NCI-H146 (cell line): ENCODE measurements at places on chromosomes 4 and X.

GRCh38 chr4:95545546-95545945 is 3.2 kb downstream of the UNC5C start:
- DNase-seq: no peak

DNA sequence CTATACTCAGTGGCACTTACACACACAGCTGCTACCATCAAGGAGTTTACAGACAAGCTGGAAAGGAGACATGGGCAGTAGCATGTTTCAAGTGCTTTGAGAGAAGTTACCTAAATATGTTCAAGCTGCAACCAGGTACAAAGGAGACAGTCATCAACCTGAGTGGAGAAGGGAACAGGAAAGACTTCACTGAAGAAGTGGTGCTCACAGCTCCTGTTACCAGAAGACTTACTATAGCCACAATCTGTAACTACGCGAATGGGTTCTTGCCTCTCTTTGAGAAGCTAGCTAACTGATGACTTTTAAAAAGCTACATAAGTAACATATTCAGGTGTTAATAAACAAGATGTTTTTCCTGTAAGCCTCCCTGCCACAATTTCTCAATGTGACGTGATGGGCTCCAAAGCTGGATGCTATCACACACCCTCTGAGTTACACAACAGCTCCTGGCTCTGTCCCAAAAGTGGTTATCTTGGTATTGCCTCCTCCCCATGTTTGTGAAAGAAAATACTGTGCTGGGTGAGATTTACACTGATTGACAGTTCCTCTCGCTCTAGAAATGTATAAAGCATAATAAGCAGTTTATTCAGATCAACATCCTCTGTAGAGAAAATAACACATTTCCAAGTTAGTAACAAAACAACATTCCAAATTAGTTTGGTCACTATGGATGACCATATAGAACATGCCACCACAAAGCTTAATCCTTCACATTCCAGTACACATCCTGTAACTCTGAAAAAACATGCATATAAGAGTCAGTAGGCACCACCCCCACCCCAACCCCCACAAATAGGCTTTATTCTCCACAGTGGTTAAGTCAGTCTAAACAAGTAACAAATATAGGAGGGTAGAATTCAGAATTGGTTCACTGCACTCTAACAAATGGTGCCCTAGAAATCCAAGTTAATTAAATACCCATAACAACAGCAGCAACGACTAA is 81.8 kb downstream of the FRYL start:
- DNase-seq: no peak

DNA sequence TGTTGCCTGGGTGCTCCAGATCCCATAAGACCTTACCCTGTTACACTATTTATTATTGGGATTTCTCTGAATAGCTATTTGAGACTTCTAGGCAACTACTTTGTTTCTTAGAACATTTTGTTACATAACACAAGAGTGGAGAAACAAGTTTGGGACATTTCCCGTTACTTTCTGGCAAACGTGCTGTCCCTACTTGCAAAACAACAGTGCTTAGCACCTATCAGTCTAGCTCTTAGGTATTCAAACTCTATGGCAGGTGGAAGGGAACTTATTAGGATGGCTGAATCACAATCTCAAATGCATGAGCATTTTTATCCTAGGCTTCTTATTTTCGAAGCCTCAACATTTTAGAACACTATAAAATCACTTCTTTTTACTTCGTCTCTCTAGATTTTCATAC is 613.6 kb downstream of the DMD start:
- DNase-seq: no peak

- DNase-seq: no peak
Observed at GRCh38 chr4:14387647-14388046, 614.6 kb upstream of the CPEB2 start.

DNA sequence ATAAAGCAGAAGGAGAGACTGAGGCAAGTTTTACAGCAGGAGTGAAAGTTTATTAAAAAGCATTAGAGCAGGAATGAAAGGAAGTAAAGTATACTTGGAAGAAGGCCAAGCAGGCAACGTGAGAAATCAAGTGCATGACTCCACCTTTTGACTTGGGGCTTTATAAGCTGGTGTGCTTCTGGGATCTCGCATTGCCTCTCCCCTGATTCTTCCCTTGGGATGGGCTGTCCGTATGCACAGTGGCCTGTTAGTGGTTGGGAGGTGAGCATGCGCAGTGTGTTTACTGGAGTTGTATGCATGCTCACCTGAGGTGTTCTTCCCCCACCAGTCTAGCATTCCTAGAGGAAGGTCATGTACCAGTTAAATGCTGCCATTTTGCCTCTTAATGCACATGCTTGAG is 29.1 kb upstream of the C1QTNF7 start:
- no peak for DNase-seq

DNA sequence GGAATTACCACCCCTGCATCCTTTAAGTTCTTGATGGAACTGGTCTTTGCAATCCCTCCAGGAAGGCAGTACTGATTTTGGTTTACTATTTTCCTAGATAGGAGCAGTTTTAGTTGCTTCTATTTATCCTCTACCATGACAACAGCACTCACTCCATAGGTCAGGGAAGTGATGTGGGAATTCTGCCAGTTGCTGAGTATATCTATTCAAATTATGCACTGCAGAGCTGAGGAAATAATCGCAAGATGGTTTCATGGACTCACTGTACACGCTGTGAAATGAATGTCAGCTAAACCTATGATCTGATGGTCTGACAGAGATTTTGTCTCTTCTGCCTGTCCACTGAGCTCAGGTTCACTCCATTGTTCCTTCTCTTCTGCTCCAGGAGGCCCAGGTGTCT is 135.8 kb downstream of the FAAH2 start:
- no peak for DNase-seq

GRCh38 chrX:71872542-71873458 is 37.8 kb upstream of the NHSL2 start:
- no peak for DNase-seq

GRCh38 chr4:84286048-84286447 is 213.0 kb downstream of the NKX6-1 start:
- DNase-seq: no peak

GRCh38 chr4:152556283-152556682 is 20.4 kb upstream of the FBXW7 start:
- no peak for DNase-seq

DNA sequence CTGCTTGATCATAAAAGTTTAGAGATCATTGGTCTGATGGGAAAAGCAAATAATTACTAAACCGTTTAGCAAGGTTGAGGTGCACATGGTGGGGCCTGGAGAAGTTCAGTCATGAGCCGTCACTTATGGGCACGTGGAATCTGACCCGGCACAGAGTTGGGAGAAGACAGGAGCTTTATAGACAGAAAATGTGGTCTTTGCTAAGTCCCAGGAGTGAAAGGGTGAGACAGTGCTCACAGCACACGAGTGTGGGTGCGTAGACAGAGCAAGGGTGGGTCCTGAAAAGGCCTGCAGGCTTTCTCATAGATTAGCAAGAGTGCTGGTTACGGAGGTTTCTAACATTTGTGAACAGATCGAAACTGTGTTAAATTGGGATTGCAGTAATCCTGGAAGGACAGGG is 43.8 kb downstream of the HTT start:
- DNase-seq: no peak

DNA sequence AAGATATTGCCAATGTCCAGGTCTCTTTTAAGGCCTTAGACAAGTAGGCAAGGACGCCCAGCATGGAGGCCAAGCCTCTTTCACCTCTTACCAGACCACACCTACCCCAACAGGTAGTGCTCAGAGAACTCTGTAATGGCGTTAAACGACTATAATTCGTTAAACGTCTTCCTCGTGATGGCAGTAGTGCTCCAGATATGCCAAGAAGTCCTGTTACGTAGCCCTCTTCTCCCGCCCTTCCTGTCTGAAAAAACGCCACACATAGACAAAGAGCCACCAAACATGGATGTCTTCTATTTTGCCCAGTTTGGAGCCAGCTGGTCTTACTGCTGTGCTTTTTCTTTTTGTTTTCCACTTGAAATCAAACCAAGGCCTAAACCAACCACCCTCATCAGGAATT is 190.7 kb downstream of the OR13H1 start:
- peak; percentile 12 for DNase-seq

DNA sequence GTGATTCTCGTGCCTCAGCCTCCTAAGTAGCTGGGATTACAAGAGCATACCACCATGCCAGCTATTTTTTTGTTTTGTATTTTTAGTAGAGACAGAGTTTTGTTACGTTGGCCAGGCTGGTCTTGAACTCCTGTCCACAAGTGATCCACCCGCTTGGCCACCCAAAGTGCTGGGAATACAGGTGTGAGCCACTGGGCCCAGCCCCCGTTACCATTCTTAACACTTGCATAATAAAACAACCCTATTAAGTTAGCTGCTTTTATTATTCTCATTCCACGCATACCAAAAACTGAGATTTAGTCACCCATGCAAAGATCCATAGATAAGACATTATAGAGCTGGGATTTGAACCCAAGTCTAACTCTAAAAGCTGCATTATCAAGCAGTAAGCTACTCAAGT is 6.0 kb upstream of the TEX13A start:
- no peak for DNase-seq

GRCh38 chrX:53882331-53882730 is 161.9 kb downstream of the PHF8 start:
- DNase-seq: no peak

GRCh38 chr4:27844376-27844775 is 983.7 kb downstream of the STIM2 start:
- no peak for DNase-seq

DNA sequence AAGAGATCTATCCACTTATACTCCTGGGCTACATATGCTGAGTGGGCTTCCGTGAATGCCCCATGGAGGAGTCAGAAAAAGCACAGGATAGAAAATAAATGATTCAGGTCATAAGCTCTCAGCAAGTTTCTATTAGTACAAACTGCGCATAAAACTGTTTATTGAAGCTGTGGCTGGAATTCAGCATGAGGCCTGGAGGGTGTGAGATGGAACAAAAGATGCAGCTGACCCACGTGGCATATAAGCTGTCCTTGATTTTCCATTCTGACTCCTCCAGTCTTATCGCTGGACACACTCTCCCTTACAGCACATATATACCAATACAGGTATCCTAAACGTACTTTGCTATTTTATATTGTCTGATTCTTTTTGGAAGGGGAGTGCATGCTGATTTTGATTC is 17.9 kb downstream of the GRXCR1 start:
- DNase-seq: no peak

GRCh38 chr4:7687006-7687405 is 252.3 kb upstream of the PSAPL1 start:
- DNase-seq: no peak

DNA sequence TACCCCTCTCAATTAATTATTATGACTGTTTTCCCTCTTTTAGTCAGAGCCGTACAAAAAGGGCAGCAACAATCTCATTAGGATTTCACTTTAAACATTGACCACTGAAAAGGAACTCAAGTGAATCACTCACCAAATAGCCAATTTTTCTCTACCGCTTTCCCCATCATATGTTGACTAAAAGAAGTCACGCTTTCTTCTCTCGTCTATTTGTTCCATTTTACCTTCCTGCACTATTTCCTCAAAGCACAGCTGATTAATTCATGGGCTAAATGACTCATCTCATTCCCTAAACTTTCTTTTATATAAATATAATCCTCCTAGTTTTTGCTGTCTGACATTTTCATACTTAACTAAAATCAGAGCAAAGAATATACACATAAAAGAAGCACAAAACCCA is 8.2 kb downstream of the MID1 start:
- DNase-seq: no peak

- no peak for DNase-seq
Observed at GRCh38 chr4:148749403-148749802, 307.2 kb upstream of the NR3C2 start.

DNA sequence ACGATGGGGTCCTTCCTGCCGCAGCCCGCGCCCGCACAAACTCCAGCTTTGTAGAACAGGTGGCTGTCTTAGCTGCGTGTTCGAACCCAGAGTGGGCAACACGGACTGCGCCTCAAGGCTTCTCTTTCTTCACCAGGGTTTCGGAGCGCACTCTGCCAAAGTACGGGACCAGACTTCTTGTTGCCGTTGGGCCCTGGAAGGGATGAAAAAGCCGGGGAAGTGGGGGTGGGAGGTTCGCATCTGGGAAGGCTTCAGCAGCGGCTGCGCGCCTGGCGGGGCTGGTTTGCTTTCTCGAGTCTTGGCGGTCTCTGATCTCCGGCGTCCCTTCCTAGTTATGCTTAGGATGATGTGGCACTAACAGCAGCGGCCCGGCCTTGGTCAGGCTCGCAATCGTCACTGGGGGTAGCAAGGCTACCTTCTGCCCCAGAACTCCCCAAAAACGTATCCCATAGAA is 673 bp downstream of the PARM1 start:
- DNase-seq: no peak

- DNase-seq: no peak
Observed at GRCh38 chr4:52015366-52015765, 4.8 kb downstream of the LRRC66 start.

GRCh38 chr4:120591038-120591437 is 331.5 kb downstream of the PRDM5 start:
- DNase-seq: no peak

DNA sequence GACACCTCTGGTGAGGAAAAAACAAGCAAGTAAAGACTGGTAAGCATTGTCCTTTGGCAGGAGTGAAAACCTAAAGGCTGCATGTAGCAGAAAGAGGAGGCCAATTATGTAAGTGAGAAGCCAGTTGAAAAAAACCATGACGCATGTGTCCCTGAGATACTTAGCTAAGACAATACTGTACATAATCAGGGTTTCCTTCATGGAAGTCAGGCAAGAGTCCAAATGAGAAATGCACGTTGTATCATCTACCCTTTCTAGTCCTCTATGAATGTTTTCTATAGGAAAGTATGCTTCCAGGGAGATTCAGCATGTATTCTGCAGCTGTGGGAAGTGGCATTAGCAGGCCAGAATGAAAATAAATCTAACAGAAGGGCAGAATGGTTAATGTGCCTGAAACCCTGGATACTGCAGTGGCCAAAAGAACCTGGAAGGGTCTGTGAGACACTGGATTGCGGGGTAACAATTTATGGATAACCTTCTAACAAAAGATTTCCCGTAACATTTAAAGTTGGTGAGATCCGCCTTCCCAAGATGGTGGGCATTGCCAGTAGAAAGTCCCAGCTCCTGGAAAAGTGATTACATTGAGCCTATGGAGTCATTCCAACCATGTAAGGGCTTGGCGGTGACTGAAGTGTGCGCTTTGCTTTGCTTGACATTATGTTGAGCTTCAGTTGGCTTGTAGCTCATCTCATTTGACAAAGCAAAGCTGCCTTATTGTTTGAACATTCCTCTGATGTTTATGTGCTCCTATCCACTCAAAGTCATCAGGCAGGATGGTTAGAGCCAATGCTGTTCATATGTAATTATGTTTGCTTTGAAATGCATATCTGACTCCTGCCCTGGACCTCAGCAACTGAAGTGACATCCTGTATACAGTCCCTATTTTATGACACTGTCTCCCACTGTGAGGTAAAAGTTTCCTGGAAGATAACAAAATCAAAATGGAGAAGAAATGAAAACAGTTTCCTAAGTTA is 200.4 kb downstream of the ARHGAP24 start:
- DNase-seq: no peak
